Retina (tissue), 1 donor: ENCODE measurements at places on chromosomes 12 and 14.
A peak's percentile ranks its signal among the peaks of the same experiment; 100 is the strongest.

- DNase-seq = no peak
These were observed 40.0 kb downstream of the FBXW8 start for GRCh38 chr12:116950628-116951325.

DNA sequence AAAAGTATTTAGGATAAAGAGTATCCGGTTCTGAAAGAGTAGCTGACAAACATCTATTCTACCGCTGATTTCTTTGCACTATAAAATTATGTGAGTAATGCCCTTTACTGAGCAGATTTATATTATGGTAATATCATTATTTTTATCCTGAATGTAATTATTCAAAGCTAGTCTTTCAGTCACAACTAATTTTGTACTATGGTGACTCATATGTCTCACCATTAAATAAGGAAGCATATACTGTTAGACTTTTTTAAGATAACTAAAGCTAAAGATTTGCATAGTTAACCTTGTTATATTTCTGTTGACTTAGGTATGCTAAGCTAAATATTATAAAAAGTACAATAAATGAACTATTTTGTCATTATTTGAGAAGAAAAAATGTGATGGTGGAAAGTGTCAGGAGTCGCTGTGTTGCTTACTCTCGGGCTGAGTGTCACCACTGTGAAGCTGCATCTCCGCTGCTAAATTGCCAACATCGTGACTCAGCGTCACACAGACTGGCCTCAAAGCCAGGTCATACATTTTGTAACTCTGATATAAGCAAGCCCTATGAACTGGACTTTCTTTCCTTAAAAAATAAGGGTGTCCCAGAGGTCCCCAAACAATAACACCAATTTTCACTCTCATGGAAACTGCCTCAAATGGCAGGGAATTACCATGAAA is 69.1 kb upstream of the SSTR1 start:
- DNase-seq = no peak

DNA sequence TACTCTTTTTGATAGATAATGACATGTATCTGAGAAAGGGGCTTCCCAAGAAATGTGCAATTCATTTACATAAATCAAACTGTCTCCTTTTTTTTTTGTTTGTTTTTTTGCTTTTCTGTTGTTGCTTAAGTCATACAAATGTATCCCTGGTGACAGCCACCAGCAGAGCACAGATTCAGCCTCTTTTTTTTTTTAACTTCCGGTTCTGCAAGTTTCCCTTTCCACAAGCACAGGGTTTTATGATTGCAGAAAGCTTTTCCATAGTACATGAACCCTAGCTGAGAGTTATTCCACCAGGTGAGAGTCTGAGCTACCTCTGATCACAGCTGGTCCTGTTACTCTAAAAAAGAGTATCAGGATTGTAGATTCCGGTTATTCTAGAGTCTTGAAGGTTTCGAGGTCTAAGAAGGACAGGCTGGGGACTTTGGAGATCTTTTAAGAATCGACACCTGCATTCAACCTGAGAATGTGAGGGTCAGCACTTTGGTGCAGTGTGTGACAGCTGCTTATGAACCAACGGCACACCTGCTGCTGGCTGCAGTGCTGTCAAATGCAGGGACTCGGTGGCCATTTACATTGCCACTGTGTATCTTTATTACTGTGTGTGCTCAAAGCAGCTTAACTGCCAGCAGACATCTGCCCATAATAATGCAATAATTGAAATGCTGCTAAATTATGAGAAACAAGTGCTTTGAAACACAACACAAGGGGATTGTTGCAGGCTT is 551.7 kb downstream of the NRXN3 start:
- DNase-seq = peak; percentile 5

DNA sequence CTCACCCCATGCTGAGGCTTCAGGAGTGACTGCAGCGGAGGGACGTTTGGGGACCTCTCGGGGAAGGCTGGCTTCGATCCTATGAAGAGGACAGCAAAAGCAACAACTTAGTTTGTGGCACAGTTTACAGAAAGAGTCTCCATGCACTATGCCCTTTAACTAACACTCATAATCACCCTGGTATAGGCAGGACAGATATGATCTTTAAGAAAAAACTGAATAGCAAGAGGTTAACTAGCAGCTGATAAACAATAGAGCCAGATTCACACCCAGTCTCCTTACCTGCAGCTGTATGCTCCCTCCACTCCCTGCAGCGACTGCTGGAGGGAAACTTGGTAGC is 27.4 kb downstream of the TMEM63C start:
- DNase-seq = no peak

DNA sequence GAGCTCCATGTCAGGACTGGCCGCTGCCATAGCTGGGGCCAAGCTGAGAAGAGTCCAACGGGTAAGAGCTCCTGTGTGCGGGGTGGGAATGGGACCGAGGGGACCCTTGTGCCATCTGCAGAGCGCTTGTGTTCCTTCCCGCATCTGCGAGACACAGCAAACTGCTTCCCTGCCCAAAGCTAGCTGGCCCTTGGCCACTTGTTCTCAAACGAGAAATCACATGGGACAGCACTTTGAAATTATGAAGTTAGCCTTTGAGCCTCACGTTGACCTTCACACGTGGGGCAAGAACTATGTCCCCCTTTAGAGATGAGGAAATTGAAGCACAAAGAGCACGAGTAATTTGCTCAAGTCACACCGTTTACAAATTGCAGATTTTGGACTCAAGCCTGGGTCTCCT is 30.8 kb downstream of the DEGS2 start:
- no peak for DNase-seq

- peak; percentile 96 for DNase-seq
These were observed at the start of gene REC8 for GRCh38 chr14:24171422-24172260. Gene REC8, plus strand, starts transcription at chr14:24172080. Its CDS starts 473 bp downstream, at chr14:24172553.

GRCh38 chr12:28602786-28603185 is 412.5 kb downstream of the CCDC91 start:
- no peak for DNase-seq

- peak; percentile 81 for DNase-seq
These were observed 11.5 kb upstream of the C14orf93 start for GRCh38 chr14:23021434-23021833.

- no peak for DNase-seq
These were observed 216.5 kb downstream of the SLC38A4 start for GRCh38 chr12:46609273-46609623.

DNA sequence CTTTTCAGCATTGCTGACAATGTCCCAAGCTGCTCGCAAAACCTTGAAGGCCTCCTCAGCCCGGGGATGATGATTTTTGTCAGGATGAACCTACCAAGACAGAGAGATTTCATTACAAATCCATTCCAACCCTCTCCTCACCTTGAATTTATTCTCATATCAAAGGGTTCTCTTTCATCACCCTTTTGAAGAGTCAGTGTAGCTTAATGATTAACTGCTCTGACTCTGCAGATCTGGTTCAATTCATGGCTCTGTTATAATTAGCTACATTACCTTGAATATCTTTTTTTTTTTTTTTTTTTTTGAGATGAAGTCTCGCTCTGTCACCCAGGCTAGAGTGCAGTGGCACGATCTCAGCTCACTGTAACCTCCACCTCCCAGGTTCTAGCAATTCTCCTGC is 5.6 kb downstream of the ORMDL2 start:
- DNase-seq = no peak

DNA sequence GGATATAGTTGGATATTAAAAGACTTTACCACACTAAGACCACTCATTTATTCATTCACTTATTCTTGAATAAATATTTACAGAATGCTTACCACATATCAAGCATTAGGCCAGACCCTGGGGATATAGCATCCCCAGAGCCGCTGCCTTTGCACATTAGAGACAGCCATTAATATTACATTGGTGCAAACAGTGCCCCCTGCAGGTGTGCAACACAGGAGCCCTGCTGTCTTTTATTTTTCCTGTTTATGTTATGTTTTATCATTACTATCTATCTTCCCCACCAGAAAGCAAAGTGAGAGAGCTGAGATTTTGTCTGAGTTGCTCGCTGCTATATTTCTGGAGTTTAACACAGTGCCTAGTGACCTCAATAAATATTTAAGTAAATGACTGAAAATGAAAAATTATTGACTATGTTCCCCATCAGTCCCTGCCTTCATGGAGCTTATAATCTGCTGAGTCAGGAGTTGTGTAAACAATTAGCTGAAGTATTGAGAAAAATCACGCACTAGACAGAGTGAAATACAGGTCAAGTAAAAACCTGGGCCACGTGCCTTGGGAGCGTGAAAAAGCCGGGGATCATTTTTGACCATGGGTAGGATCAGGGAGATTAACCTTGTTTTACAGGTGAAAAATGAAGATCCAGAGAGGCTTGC is 301.6 kb downstream of the PCNX1 start:
- no peak for DNase-seq
